ENCODE measurements at places on chromosomes 6 and 20.
A peak's percentile ranks its signal among the peaks of the same experiment; 100 is the strongest.

DNA sequence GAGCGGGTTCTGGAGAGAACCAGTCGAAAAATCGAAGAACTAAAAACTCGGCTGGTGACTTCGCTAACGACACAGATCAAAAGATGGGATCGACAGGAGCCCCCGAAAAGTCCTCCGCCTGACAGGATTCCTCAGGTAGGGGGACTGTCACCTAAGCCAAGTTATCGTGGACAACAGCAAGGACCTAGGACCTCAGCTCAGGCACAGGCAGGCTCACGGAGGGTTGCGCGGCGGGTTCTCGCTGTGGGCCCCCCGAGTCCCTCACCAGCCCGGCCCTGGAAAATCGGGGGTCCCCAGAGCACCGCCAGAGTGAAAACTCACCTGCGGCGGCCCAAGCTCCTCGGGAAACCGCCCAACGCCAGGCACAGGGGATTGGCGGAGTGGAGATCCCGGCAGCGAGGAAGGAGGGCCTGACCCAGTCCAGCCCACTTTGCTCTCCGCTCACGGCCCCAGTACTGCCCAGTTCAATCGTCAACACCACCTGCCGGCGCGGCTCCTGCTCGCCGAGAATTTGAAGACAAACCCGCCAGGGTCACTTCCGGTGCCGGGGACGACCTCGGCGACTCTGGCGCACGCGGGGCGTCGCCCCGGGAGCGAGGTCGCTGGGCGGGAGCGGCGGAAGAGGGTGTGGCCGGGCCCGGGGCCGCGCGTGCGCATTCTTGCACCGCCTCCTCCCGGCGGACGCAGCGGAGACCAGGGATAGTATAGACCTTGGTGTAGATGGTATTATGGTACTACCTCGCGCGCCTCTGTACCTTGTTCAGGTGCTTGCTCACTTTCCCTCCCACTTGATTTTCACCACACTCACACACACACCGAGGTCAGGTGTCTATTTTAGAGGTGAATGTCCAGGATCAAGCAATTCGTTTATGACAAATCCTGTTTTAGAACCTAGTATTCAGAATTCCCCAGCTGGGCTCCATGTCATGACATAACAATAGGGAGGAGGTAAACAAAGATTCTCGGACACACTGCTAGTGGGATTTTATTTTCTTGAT is at the start of gene KATNA1:
KATNA1 (minus strand) TSS at position 567 of the 998 bp plus-strand sequence. CDS start 10,167 bp downstream, outside the sequence.
- peak; percentile 65 for DNase-seq

DNA sequence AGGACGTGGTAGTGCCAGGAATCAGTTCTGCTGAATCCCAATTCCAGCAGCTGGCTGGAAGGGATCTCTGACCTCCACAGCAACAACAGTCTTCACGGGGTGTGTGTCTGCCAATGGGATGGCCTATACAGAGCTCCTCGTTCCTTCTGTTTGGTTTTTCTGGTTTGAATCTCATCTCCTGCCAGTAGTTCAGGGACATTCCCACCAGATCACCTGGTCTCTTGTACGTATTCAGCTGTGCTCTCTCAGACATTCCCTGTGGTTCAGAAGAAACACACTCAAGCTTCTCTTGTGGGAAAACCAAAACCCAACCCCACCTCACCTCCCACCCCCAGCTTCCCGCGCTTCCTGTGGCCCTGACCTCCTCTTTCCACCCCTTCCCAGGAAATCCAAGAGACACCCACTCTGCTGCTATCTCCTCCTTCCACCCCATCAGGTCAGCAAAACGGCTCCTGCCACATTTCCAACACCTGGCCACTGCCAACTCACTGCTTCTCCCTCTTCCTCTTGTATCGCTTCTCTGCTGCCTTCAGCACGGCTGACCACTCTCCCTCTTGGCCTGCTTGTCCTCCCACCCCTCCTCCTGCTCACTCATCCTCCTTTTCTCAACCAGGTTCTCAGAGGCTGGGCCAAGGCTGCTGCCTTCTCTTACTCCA is 63.3 kb upstream of the PTGIS start:
- DNase-seq, result no peak

DNA sequence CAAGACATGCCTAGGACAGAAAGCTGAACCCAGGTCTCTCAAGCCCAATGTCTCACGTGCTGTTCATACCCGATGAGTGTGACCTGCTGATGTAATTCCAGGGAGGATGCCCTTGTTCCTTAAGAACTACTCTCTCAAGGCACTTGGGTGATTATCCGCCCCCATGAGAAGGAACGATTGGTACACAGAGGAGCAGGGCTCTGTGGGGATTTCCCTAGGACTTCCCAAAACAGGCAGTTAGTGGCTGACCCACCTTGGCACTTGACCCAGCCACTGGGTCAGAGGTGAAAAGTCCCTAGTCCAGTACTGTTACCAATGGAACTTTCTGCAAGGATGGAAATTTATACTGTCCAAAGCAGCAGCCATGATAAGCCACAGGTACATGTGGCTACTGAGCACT is 9.2 kb upstream of the BPIFB6 start:
- DNase-seq, result no peak

GRCh38 chr6:1777921-1778685 is 168.4 kb downstream of the FOXC1 start:
- no peak for DNase-seq

GRCh38 chr6:54525731-54526130 is 217.5 kb downstream of the TINAG start:
- no peak for DNase-seq

DNA sequence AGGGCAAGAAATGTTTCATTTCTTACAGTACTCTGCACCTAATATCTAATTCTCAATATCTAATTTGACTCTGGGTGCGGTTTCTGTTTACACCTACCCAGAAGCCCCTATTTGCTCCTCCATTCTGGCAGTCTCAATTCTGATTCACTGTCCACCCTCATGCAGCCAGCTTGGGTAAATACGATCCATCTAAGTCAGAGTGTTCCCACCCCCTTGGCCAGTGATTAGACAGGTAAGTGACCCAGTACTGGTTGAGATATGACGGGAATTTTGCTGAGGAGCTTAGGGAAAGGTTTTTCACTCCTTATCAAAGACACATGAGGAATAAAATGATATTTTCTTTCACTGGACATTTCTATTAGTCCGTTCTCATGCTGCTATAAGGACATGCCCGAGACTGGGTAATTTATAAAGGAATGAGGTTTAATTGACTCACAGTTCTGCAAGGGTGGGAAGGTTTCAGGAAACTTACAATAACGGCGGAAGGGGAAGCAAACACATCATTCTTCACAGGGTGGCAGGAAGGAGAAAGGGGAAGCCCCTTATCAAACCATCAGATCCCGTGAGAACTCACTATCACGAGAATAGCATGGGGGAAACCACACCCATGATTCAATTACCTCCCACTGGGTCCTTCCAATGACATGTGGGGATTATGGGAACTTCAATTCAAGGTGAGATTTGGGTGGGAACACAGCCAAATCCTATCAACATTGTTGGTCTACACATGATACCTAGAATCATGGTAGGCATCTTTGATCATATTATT is 29.4 kb downstream of the GLO1 start:
- DNase-seq, result no peak

GRCh38 chr6:6612308-6612707 is 23.8 kb downstream of the LY86 start:
- DNase-seq, result no peak

- peak; percentile 56 for DNase-seq
Measured at GRCh38 chr6:149925974-149926777, 3.3 kb upstream of the RAET1G start.

DNA sequence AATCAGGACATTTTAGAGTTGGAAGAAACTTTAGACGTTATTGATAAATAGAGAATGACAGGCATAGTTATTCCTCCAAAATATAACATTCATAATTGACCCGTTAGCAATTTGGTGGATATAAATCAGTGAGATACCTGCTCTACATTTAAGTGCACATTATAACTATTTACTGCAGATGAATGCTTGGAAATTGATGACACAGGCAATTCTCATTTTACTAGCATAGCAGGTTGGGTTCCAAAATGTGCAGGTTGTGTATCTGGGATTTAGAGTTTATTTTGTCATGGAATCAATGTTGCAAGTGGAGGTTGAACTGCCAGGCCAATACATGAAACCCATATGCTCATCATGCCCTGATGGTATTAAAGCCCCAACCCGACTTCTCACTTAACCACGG is 44.4 kb upstream of the PROKR2 start:
- no peak for DNase-seq

GRCh38 chr6:39206250-39206721 is 23.0 kb downstream of the KCNK5 start:
- DNase-seq, result no peak

DNA sequence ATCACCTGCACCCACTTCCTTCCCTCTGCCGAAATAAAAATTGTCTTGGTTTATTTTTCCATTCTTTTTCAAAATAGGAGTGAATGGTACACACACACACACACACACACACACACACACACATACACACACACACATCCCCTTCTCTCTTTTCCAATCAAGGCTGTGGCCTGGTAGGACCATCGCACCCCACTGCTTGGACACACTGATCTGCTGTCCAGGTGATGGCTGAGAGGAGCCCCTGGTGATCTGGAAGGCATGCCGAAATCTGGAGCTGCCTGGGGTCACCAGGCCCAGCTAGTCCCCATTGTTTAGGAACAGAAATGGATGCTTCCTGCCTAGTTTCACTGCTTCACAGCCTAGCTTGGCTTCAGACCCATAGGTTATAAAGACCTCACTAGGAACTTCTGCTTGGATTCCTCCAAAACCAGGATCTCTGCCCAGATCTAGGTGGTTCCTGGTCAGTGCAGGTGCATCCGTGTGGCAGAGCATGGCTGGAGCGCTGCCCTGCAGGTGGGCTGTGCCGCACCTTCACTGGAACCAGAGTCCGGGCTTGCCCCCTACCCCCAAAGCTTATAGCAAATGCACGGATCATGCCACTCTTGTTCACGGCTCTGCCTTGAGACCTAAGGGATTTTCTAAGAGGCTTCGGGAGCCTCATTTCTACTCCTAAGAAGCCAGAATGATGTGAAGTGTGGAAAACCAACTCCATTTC is 42.9 kb upstream of the DACT2 start:
- no peak for DNase-seq

DNA sequence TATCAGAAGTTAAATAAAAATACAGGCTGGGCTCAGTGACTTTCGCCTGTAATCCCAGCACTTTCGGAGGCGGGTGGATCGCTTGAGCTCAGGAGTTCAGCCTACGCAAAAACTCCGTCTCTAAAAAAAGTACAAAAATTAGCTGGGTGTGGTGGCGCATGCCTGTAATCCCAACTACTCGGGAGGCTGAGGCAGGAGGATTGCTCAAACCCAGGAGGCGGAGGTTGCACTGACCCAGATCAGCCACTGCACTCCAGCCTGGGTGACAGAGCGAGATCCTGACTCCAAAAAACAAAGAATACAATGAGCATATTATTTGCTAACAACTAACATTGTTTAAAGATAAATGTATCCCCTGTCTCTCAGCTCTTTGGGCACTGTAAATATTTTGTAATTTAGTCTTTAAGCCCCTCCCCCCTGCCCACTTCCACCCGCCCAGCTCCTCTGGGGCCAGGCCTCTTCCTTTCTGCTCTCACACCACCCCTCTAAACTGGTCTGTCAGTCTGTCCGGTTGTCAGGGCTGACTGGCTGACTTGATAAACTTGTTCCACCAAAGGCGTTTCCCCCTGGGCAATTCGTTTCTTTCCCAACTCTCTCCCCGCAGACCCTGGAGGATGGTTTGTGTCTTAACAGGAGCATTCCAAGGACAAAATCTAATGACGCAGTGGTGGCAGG is 62.4 kb upstream of the QKI start:
- no peak for DNase-seq

DNA sequence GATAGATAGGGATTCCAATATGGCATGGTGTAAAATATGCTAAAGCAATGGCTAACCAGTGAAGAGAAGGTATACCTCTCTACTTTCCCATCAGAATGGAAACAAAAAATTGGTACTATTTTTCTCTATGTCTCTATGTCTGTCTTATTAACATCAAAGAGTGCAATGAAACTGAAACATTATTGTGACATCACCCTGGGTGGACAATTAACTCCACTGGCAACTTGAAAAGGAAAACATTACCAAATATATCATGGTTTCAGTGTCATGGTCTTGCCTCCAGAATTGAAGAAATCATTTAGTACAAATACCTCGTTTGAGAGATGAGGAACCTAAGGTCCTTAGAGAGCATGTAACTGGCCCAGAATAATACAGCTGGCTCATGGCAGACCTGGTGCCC is 1132.5 kb upstream of the MAP3K7 start:
- no peak for DNase-seq

DNA sequence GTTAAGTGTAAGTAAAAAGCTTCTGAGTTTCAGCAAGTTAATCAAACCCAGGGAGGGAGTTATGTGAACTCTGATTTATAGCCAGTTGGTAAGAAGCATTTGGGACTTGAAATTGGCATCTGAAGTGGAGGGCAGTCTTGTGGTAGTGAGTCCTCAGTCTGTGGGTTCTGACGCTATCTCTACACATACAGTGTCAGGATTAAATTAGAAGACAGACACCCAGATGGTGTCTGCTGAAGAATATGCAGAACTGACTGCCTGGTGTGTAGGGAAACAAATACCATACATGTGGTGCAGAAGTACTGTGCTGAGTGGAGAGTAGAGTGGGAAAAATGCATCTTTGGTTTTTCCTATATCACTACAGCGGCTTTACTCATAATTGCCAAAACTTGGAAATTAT is 43.5 kb upstream of the PLN start:
- no peak for DNase-seq

- DNase-seq, result no peak
Measured at GRCh38 chr6:73854998-73855718, 159.2 kb downstream of the CD109 start.

DNA sequence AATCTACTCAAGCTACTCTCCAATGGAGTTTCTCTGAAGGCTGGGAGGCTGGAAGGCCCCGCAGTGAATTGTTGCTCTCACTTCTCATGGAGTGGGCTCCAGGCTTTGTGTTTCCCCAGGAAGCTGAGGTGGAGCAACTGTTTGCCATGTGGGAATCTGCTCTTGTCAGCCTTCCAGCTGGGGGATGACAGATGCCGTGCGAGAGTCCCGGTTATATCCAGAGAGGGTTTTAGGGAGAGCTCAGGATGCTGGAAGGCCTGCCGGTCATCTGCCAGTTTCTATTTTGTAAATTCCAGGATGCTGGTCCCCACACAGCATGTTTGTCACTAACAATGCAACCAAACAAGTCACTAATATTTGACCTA is 98.2 kb upstream of the NAA20 start:
- no peak for DNase-seq

DNA sequence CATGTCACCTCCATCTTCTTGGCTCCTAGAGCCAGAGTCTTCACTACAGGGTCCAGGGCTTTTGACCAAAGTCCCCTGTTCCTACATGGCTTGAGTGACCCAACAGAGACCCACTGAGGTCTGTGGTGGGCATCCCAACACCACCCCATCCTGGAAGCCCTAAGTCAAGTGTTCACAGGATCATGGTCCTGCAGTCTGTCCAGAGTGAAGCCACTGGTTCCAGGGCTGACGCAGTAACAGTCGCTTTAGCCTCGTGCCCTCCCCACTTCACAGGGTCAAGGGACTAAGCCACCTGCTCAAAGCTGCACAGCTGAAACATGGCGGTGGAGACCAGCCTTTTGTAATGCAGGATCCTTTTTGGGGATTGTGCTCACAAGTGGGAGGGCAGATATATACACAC is 133.9 kb downstream of the JPH2 start:
- no peak for DNase-seq

- no peak for DNase-seq
Measured at GRCh38 chr20:38534756-38535155, 46.2 kb upstream of the ADIG start.

Data from activated naive CD8-positive, alpha-beta T cell treated with anti-CD3 and anti-CD28 coated beads, Interleukin-2, amount 50 U/mL, for 16 hours (primary cell).